ENCODE measurements at places on chromosomes 16 and 17. TPM values are rescaled to one million over a fixed set of nuclear protein-coding genes. Genes with fewer than 3 reads are reported as not detected.

- no peak for DNase-seq
Measured at GRCh38 chr16:68994324-68994723, 111.1 kb upstream of the HAS3 start.

GRCh38 chr16:15770512-15770911 is 86.3 kb downstream of the MYH11 start:
- DNase-seq, result peak; percentile 24

DNA sequence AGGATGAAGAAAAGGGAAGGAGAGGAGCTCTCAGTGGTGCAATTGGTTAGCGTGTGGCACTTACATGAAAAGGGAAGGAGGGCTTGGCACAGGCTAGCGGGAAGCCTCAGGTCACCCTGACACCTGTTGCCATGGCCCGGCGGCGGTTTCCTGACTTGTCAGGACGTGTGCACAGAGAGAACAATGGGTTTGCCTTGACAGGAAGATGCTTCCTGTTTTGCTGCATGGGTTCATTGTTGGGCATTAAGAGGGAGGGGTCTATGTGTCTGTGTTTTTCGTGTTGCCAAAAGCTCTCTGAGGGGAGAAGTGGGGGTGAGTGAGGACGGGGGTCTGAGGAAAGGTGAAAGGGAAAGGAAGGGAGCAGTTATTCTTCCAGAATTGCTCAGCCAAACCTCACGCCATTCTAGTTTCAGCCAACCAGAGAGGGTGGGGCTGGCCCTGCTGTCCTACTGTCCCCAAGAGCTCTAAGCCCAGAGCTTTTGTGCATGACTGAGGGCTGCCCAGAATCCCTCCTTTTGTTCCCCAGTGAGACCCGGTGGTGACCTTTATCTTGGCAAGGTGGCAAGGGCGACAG is 17.1 kb upstream of the CCR7 start:
- DNase-seq, result peak; percentile 94

DNA sequence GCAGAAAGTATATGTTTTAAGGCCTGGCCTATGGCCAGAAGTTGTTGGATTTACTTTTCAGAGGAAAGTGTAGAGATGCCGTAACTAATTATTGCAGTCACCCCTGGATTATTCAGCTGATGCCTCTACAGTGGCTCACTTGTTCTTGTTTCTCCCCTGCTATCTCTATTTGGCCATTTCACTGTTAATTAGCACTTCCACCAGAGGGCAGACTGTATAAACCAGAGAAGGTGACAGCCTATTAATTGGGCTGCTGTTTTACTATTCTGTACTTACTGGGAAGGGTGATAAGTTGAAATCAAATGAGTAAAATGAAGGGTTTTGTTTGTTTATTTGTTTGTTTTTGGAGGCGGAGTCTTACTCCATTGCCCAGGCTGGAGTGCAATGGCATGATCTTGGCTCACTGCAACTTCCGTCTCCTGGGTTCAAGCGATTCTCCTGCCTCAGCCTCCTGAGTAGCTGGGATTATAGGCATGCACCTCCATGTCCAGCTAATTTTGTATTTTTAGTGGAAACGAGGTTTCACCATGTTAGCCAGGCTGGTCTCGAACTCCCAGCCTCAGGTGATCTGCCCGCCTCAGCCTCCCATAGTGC is 66.0 kb downstream of the CDK12 start:
- DNase-seq, result no peak

DNA sequence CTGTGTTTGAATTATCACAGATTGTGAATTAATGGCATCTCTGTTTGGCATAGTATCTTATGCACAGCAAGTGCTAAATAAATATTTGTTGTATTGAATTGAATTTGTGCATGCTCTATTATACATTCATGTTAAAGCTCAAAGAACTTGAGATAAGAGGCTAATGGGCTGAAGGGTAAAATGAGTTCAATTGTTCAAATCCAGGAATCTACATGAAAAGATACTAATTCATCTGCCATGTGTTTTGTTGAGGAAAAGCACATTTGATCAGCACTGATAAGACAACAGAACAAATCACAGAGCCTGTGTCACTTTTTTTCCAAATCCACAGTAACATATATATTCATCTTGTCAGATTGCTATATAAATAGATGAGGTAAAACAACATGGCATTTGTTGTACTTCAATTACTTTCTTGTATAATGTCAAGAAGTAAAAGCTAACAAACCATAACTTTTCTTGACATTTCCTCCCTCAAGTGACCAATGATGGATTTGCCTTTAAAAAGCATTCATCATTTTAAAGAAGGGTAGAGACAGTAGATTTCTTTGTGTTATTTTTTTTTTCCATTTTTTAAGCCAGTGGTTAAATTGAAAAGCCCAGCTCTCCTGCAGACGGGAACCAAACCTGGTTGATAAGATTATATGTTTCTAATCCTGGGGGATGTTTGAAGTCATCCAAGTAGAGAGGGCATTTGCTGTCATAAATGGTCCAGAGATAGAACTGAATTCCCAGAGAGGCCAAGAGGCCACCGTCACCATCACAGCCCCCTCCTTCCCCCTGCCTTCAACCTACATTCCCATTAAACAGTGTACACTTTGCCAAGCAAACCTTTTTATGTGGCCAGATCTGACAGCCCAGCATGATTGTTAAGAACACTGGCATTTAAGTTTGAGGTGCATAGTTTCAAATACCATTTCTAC is 123.0 kb downstream of the CHD9NB start:
- DNase-seq, result no peak

DNA sequence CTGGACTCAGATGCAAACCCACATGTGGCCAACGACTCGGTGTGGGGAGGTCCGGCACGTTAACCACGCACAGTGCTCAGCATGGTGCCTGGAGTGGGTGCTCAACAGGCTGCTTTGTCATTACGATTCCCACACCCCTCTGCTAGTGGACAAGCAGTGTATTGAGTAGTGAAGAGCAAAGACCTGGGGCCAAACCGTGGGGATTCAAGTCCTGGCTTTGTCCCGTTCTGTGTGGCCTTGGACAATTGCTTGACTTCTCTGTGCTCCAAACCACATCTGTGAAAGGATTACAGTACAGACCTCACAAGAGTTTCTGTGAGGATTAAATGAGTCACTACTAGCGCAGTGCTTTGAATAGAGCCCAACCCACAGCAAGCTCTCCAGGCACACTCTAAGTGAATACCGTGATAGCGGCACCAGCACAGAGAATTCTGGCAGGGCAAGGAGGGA is 33.8 kb downstream of the TRPV2 start:
- DNase-seq, result no peak

DNA sequence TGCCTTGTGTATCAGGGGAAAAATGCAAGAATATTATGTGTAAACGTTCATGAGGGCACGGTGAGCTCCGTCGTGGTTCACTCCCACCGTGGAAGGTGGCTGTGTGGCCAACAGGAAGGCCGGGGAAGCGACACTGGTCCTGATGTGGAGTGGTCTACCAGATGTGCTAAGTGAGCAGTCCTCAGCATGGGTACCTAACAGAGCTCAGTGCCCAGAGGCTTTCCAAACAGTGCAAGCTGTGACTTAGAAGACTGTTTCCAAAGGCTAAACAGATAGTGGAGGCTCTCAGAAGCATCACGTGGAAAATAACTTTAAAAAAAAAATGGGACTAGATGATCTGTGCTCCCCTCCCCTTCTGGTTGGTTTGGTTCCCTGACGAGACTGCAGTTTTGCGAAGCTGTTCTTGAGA is 199.3 kb upstream of the CHMP6 start:
- DNase-seq, result no peak

DNA sequence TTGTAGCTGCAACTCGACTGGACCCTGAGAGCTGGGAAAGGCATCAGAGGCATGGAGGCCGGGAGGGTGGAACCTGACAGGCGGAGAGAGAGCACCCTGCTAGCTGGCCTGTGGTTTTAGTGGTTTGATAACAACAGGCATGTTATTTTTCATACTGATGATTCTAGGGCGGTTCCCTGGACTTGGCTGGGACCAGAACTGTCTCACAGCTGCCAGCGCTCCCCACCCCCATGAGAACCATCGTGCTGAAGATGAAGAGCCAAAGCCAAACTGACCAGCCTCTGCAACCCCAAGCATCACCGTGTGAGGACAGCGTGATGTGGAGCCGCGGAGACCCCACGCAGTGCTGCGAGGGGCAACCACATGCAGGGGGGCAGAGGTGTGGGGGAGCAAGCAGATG is 28.5 kb downstream of the MXRA7 start:
- no peak for DNase-seq

GRCh38 chr16:21194771-21195301 is 16.5 kb downstream of the ZP2 start:
- no peak for DNase-seq

DNA sequence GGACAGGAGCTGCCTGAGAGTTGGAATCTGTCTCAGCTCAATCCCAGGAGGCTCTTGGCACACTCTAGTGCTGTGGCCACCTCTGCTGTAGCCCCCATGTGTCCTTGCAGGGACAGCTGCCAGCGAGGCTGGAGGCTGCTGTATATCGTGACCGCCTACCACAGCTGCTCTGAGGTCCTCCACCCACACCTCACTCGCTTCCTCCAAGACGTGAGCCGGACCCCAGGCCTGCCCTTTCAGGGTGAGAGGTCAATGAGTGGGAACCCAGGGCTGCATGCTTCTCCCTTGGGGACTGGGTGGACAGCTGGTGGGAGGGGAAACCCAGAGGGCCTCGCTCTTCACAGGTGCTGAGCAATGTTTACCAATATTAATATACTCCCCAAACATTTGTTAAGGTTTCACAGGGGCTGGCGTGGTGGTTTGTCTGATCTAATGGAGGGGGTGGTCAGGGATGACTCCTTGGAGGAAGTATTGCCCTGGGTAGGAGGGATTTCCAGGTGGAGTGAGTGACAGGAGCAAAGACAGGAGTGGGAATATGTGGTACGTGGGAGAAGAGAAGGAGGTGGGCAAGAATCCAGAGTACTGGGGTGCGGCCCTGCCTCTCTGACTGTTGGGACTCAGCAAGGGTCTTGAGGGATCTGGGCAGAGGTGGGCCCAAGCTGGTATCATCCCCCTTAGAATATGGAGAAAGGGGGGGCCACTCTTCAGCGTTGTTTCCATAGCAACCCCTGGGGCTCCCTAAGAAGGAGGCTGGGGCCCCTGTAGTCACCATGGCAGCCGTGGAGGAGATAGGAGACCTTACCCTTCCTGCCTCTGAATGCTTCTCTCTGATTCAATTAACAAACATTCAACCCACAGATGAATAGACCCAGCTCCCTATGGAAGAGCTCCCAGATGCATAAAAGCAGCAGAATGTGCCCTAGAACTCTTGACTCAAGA is 22.2 kb upstream of the ALKBH5 start:
- DNase-seq, result no peak

DNA sequence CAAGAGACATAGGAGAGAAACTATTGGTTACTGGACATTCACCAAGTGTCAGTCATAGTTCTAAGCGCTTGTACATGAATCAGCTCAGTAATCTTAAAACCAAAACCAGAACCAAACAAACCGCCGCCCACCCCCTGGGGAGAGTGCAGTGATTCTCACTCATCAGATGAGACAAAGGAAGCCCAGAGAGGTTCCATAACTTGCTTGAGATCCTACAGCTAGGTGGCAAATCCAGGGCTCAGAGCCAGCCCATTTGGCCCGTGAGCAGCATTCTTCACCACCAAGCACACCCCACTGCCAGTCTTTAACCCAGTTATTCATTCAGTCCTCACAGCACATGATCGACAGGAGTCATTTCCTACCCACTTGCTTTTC is 37.2 kb upstream of the RGS9 start:
- DNase-seq, result no peak

DNA sequence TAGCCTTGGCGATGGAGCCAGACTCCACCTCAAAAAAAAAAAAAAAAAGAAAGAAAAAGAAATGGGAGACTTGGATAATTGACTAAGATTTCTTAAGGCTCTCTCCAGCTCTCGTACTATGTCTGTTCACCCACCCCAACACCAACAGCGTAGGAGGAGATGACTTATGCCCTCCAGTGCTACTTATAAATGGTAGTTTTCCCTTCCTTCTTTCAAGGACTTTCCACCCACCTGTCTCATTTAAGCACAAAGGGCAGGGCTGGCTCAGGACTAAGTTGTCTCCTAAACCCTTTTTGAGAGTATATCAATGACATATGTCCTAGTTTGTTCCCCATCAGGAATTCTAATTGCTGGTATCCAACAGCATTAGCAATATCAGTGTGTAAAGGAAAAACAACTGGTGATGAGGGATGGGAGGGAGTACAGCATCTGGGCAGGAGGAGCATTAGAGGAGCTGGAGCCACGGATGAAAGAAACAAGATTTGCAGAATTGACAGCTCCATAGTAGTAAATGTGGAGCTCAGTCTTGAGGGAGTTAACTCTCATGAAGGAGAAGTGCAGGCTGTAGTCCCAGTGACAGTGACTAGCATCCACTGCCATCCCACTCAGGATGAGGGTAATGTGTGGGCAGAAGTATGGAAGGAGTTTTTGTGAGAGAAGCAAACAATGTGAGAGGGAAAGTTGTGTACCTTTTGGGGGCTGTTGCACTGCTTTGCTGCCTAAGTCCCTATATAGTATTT is 17.2 kb downstream of the UBE2Z start:
- DNase-seq, result no peak

GRCh38 chr16:70662991-70663523 is 16.7 kb downstream of the IL34 start:
- DNase-seq, result no peak

GRCh38 chr16:10103118-10103517 is 79.1 kb downstream of the GRIN2A start:
- DNase-seq, result no peak

DNA sequence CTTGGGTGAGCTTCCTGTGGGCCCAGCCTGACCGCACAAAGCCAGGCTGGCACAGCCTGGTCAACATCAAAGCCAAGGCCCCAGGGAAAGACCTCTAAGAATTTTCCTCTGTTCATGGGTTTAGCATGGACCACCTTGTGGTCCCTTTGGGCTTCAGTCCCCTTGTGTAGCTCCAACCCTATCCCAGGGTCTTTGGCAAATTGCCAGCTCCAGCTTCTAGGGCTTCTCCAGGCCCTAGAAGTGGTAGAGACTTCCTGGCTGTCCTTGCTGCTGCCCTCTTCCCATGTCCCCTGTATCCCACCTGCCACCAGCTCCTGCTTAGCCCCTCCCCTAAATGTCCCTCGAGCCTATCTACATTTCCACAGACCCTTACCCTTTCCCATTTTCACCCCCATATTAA is 9.7 kb upstream of the ITGA3 start:
- DNase-seq, result no peak

GRCh38 chr17:74245145-74245831 is 28.7 kb upstream of the DNAI2 start:
- DNase-seq, result no peak

GRCh38 chr17:7632492-7632894 is 2.6 kb downstream of the SHBG start:
- DNase-seq, result no peak

DNA sequence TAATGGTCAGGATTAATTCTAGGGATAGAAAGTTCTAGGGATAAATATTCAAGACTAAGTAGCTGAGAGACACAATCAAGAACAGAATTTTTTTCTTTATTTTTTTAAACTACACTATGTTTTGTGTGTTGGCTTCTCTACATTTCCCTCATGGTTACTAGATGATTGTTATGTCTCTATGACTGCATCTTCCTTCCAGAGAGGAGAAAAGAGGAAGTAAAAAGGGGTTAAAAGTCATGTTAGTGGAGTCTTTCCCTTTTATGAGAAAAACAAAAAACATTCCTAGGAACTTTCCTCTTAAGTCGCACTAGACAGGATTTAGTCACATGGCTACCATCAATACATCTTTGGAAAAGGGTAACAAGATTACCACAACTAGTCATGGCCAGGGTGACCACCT is 375.0 kb downstream of the KCNJ2 start:
- no peak for DNase-seq

PSMB10 gene
- 58.8 TPM for total RNA-seq

CACNG1 gene
- total RNA-seq, result not detected

NATD1 gene
- 1.5 TPM for total RNA-seq

AKAP1 gene
- total RNA-seq, result 26.6 TPM

INCA1 gene
- 0.13 TPM for total RNA-seq

FOXN1 gene
- not detected for total RNA-seq

ABCC6 gene
- total RNA-seq, result 0.14 TPM

C16orf54 gene
- not detected for total RNA-seq

TRIM72 gene
- 0.04 TPM for total RNA-seq

KRTAP3-2 gene
- not detected for total RNA-seq
